ENCODE measurements at places on chromosomes 2 and 18. TPM values are rescaled to one million over a fixed set of nuclear protein-coding genes. Genes with fewer than 3 reads are reported as not detected.

The FIGN gene
- total RNA-seq = 3.7 TPM

The RGPD5 gene
- total RNA-seq = 11.1 TPM

The ALLC gene
- total RNA-seq = not detected

The CD302 gene
- 9.0 TPM for total RNA-seq

The CCDC68 gene
- 1.1 TPM for total RNA-seq

The IL36RN gene
- total RNA-seq = not detected

GRCh38 chr2:238122287-238123217 lies 15.9 kb upstream of the KLHL30 start:
- no peak for DNase-seq

DNA sequence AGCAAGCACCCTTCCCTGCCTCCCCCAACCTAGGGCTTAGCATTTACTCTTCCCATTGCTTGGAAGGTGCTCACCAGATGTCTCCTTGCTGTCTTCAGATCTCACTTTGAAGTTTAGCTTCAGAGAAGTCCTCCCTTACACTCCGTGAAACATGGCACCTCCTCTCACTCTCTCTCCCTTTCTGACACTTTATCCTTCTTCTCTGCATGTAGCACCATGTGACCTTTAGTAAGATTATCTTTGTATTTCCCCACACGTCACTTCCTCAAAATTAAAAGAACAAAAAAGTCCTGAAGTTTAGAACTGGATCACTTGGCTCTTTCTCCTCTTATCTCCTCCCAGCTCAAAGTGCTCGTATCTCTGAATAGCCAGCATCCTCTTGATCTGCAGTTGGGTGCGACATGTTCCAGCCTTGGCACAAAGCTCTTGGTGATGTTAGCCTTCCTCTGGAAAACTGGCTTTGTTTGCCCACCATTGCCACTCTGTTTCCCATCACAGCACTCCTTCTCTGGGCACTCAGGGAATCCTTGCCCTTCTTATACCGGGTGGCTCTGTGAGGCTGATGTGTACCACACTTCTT lies 40.6 kb upstream of the EPAS1 start:
- DNase-seq = no peak

- DNase-seq = no peak
These were observed 961.6 kb upstream of the CHAC2 start for GRCh38 chr2:52805901-52806410.

- DNase-seq = no peak
These were observed 448.1 kb upstream of the SMIM21 start for GRCh38 chr18:75875559-75875958.

DNA sequence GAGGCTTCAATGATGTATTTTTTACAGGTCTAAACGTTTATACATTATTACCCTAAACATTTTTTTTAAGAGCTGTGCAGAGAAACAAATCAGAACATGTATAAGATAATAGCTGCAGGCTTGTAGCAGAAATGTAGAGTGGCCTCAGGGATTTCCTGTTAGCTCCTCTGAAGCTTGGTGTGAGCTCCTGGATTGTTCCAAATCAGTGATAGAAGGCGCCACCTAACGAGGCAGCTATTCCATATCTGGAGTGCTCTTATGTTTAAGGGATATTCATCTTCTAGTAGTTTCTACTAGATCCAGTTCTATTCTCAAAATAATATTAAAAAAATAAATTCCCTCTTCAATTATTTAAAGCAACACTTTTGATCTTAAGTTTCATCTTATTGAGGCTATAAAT lies 93.1 kb downstream of the LRP1B start:
- DNase-seq = no peak

DNA sequence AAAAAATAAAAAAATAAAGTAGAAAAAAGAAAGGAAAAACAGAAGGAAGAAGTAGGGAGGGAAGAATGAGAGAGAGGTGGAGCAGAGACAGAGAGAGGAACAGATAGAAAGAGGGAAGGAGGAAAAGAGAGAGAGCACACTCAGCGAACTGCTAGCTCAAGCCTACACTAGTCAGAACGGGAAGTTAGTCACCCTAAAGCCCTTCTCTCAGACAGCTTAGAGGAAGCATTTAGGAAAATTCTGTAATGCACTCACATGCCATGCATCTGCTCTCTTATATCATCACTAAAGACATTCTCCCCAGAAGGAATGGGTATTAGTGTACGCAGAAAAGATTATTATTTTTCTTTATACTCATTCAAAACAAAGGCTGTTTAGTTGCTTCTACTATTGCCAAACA lies 68.1 kb upstream of the SULT1C3 start:
- peak; percentile 20 for DNase-seq

- DNase-seq = no peak
These were observed 157.5 kb downstream of the TGIF1 start for GRCh38 chr18:3607309-3608098.

DNA sequence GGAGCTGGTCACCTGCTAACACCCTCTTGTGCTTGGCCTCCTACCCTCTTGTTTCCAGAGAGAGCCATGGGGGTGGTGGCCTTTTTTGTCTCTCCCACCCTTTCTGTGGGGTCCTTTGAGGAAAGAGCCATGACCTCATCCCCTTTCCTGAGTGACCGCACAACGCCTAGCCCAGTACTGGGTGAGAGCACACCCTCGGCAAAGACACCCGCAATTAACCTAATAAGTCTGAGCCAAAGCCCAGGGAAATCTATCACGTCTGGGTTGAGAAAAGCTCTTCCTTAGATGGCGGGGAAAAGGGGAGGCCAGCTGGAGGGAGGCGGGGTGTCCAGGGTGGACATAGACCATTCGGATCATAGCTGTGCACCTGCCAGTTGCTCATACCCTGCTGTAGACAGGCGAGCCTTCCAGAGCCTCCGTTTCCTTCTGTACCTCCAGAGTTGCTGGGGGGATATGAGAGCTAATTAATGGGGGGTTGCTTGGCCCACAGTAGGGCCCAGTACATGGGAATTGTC lies 93.7 kb upstream of the MCFD2 start:
- DNase-seq = no peak

GRCh38 chr2:190532581-190532980 lies 1.9 kb downstream of the NEMP2 start:
- no peak for DNase-seq

Measured in LHCN-M2 (cell line).